Esophagus muscularis mucosa (tissue), 4 donors: ENCODE measurements at places on chromosomes 7 and 10. TPM values are rescaled to one million over a fixed set of nuclear protein-coding genes. Genes with fewer than 3 reads are reported as not detected.

DNA sequence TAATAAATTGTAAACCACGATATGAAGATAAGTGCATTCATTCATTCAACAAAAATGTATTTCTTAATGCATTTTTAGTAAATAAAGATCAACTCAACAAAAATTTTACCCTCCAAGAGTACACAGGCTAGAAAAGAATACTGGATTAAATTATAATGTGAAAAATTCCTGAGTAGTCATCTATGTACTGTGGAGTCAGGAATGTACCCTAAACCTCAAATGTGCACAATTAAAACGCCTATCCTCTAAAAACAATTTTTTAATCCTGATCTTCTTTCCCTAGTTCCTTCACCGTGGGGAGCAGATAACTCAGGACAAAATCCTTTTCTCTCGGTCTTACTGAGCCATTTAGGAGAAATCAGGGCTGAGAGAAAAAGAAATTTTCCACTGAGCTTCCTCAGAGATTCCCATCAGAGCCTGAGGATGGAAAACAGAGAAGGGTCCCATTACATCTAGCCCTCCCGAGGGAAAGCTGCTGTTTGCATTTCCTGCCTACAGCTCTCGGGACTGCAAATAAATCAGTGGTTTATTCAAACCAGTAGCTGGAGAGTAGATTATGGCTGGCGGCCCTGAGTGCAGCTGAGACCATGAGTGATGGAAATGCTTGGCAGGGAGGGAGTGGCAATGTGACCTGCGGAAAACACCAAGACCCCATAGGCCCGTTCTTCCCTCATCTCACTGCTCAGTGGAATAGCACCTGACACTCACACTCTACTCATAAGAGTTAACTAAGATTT is 7.4 kb downstream of the TAS2R40 start:
- no peak for DNase-seq

NACAD gene
- 7.5 TPM for total RNA-seq

- no peak for DNase-seq
Measured at GRCh38 chr7:125127304-125127703, 197.7 kb upstream of the POT1 start.

PNLIPRP1 gene
- not detected for total RNA-seq

SLC18A3 gene
- 1.0 TPM for total RNA-seq

DNA sequence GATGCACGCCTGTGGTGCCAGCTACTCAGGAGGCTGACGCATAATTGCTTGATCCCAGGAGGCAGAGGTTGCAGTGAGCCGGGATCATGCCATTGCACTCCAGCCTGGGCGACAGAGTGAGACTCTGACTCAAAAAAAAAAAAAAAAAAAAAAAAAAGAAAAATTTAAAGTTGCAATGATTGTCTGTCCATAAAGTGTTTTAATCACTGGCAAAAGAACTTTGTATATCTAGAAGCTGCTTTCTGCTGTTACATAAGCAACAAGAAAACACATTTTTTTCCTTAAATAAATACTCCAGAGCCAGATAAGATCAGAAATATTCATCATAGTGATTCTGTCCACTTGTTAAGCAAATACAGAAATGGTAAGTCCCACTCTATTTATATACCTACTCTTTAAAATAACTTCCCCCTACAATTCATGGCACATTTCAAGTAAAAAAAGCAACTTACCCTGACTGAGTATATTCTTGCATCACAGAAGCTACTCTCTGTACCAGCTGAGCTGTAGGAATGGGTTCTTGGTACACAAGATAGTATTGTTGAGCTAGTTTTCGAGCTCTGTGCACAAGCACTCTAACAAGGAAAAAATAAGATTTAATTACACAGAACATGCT is 7.6 kb downstream of the PSMA2 start:
- no peak for DNase-seq

TAS2R3 gene
- not detected for total RNA-seq

DNA sequence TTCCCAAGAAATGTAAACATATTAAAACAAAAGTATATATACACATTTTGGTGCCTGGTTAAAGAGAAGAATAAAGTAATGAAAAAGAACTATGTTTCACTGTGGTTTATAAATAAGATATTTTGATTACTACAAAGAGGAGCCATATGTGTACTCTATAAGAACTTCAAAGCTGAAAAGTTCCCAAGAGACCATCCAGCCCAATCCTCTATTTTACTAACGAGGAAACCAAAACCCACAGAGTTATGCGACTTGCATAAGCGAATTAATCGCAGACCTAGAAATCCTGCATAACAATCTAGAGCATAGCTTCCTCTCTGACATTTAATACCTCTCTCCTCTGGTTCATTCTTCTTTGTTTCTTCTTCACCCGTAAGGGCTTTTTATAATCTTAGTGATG is 937.1 kb downstream of the CNTNAP2 start:
- no peak for DNase-seq

LRRN3 gene
- total RNA-seq = 0.42 TPM

SSC4D gene
- 0.46 TPM for total RNA-seq

GRCh38 chr10:1243486-1244234 is 187.5 kb downstream of the WDR37 start:
- no peak for DNase-seq

CADPS2 gene
- 127 TPM for total RNA-seq

OR2A1 gene
- total RNA-seq = 0.26 TPM

PDE6C gene
- total RNA-seq = not detected

- DNase-seq = no peak
Measured at GRCh38 chr7:87599336-87599735, 1.3 kb downstream of the ABCB1 start.

GRCh38 chr7:18515067-18515466 is 19.5 kb downstream of the HDAC9 start:
- DNase-seq = no peak

DNA sequence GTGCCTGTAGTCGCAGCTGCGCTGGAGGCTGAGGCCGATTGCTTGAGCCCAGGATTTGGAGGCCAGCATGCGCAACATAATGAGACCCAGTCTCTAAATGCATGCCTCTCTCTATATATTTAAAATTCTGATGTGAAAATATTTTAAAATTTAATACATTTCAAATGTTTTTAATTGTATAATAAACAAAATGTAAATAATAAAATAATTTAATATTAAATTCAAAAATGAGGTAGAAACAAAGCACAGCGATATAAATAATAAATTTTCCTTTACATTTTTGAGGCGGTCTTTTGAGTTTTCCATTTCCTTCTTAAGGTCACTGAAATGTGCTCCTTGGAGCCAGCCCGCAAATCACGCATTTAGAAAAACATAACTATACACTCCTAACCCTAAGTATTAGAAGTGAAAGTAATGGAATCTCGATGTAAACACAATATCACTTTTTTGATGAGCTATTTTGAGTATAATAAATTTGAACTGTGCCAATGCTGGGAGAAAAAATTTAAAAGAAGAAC is 523 bp upstream of the CDK1 start:
- no peak for DNase-seq

DNA sequence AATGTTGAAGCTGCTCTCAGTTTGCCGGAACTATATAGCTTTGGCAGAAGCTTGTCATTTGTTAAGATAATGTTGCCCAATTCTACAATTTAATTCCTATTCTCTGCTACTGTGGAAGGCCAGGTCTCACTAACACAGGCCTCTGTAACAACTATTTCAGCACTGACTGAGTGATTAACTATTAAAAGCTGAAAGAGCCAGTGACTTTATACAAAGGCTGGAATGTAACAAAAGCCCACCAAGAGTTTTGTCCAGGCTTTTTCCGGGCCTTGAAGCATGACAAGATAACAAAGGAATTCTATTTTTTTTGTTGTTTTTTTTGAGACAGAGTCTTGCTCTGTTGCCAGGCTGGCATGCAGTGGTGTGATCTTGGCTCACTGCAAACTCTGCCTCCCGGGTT is 795.6 kb downstream of the PHTF2 start:
- no peak for DNase-seq

- no peak for DNase-seq
Measured at GRCh38 chr7:21330462-21331178, 97.3 kb upstream of the SP4 start.

DNA sequence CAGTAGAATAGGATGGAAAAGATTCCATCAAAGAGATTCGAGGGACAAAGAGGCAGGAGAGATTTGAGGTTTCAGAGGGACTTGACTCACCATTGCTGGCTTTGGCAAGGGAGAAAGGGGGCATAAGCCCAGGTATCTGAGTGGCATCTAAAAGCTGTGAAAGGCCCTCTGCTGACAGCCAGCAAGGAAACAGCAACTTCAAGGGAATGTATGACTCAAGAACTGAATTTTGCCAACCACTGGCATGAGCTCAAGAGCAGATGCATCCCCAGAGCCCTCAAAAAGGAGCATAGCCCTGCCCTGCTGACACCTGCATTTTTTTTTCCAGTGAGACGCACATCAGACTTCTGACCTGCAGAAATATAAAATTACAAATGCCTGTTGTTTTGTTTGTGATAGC is 19.6 kb upstream of the ADAM12 start:
- DNase-seq = no peak

- DNase-seq = no peak
Measured at GRCh38 chr10:92177546-92177945, 113.3 kb downstream of the CPEB3 start.

GRCh38 chr7:113026941-113027340 is 59.7 kb downstream of the GPR85 start:
- DNase-seq = no peak

ST8SIA6 gene
- 1.8 TPM for total RNA-seq

RGR gene
- total RNA-seq = 1.4 TPM

GRCh38 chr10:23037561-23037960 is 57.8 kb upstream of the MSRB2 start:
- DNase-seq = no peak

- DNase-seq = no peak
Measured at GRCh38 chr10:955820-956217, 24.3 kb upstream of the LARP4B start.

GRCh38 chr10:120022357-120022756 is 129.8 kb downstream of the SEC23IP start:
- no peak for DNase-seq

GRCh38 chr7:32427769-32428291 is 62.4 kb downstream of the LSM5 start:
- DNase-seq = no peak

DNA sequence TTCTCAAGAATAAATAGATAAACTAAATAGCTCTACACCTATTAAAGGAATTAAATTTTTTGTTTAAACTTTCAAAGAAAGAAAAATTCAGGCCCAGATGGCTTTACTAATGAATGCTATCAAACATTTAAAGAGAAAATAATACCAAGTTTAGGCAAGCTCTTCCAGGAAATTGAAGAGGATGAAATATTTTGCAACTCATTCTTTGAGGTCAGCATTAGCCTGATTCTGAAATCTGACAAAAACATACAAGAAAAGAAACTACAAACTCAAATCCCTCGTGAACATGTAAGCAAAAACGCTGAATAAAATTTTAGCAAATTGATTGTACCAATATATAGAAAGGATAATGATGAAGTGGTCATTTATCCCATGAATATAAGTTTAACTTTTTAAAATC is 93.4 kb downstream of the RTKN2 start:
- no peak for DNase-seq

DNA sequence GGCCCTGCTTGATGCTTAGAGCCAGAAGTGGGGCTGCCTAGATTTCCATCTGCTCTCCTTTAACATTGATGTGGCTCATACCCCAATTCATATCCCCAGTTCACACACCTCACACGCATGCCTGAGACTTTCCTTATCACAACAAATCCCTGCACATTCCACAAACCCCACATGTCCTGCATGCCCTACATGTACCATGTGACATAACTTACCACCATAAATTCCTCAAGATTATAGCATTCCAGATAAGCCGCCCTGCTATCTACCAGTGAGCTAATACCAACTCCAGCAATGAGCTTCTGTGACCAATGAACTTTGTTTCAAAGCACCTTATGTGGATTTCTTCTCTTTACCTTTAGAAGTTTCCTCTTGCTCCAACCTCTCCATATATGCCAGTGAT is 104.7 kb upstream of the RAB11FIP2 start:
- DNase-seq = no peak

- DNase-seq = no peak
Measured at GRCh38 chr10:69261184-69261583, 17.1 kb upstream of the HK1 start.

ARMS2 gene
- not detected for total RNA-seq

- DNase-seq = no peak
Measured at GRCh38 chr10:79059859-79060379, 8.8 kb upstream of the ZMIZ1 start.

GRCh38 chr7:11212816-11213215 is 239.1 kb downstream of the PHF14 start:
- no peak for DNase-seq

DNA sequence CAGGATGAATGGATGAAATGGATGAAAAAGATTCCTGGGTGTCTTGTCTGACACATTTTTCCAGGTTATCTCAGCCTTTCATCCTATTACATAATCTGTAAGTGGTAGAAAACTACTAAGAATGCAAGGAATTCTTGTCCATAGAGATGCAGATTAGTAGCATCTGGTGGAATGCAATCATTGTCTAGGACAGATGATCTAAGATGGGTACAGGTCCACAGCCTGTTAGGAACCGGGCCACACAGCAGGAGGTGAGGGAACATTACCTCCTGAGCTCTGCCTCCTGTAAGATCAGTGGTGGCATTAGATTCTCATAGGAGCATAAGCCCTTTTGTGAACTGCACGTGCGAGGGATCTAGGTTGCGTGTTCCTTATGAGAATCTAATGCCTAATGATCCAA is 225.0 kb downstream of the CALN1 start:
- peak; percentile 87 for DNase-seq

GRCh38 chr10:72044417-72045041 is 43.8 kb downstream of the SPOCK2 start:
- no peak for DNase-seq

DNA sequence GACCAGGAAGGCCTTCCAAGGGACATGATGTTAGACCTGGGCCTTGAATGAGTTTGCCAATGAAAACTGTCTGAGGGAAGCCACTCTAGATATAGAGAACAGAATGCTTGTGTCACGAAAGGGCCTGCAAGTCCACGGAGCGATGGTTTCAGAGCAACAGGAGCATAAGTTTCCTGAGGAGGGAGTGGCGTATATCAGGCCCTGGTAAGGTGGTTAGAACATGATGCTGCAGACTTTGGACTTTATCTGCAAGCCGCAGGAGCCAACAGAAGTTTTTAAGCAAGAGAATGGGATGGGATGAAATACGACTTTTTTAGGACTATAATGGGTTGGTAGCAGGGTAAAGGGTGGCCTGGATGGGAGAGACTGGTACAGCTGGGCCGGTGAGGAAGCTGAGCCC is 136.0 kb downstream of the FGFR2 start:
- DNase-seq = no peak

DNA sequence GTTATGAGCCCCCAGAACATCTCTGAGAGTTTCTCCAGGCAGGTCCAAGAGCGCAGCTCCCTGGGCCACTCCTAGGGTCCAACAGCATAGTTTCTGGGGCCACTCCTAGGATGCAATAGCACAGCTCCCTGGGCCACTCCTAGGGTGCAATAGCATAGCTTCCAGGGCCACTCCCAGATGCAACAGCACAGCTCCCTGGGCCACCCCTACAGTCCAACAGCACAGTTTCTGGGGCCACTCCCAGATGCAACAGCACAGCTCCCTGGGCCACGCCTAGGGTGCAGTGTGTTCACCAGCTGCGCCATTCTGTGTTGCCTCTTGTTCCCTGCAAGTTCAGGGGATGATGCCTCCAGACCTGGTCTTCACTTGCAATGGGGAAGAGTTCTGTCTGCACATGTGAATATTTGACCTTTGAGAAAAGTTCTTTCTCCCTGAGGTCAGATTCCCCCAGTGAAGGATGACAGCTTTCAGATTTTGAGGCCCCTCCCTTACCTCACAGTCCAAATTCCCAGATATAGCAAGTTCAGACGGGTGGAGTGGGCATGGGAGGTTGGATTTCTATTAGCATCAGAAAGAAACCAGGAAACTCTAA is 43.0 kb upstream of the LEP start:
- no peak for DNase-seq

GRCh38 chr7:149588930-149589329 is 91.3 kb upstream of the ZNF746 start:
- DNase-seq = no peak
